G401 (cell line): ENCODE measurements at places on chromosomes 12 and 14. TPM values are rescaled to one million over a fixed set of nuclear protein-coding genes. Genes with fewer than 3 reads are reported as not detected.

RFX4 gene
- total RNA-seq = not detected in 2 replicates

- no peak for DNase-seq
Observed at GRCh38 chr12:6193853-6194815, 6.1 kb upstream of the CD9 start.

DNA sequence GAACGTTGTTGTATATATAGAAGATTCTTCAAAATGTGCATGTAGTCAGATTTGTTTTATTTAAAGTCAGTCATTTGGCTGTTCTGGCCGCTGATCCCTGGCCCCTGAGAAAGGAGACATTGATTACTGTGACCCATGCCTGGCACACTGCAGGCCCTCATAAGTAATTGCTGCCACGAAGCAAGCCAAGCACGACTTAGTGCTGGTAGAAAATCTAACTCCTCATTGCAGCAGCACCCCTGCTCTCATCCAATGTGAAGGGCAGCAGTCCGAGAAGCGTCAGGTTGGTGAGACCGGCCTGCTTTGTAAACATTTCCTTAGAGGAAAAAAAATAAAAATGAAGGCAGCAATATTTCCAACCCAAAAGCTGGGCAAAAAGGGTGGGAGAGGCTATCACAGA, 22.8 kb upstream of the TMTC2 start:
- peak; percentile 51 for DNase-seq

- DNase-seq = no peak
Observed at GRCh38 chr12:56061982-56062381, 18.0 kb upstream of the ERBB3 start.
